A549 treated with Hydrocortisone at 1 μM for 4 hours (cell line): ENCODE measurements at places on chromosomes 13 and 19. TPM values are rescaled to one million over a fixed set of nuclear protein-coding genes. Genes with fewer than 3 reads are reported as not detected.

RPS16 gene
- total RNA-seq: 5,962 to 7,653 TPM (median 7,420 TPM) in 5 replicates

ZSCAN4 gene
- total RNA-seq: not detected in 5 replicates

ZNF841 gene
- total RNA-seq: 1.5 to 2.4 TPM (median 2.3 TPM) in 5 replicates

OR4F17 gene
- total RNA-seq: not detected in 5 replicates

BEST2 gene
- total RNA-seq: 2.0 to 2.9 TPM (median 2.3 TPM) in 5 replicates

PSG1 gene
- 0.10 to 0.44 TPM (median 0.20 TPM) in 5 replicates for total RNA-seq

COL4A2 gene
- total RNA-seq: 137 to 182 TPM (median 154 TPM) in 5 replicates

GZMM gene
- total RNA-seq: 0.30 to 0.48 TPM (median 0.39 TPM) in 5 replicates
